ENCODE measurements at places on chromosomes 5 and 9. TPM values are rescaled to one million over a fixed set of nuclear protein-coding genes. Genes with fewer than 3 reads are reported as not detected.

Gene BAAT
- not detected for total RNA-seq

Gene OTP
- not detected for total RNA-seq

Gene ST6GALNAC6
- total RNA-seq = 44.8 TPM

Gene PCDHA5
- total RNA-seq = 0.17 TPM

Gene GAS1
- total RNA-seq = 1.4 TPM

DNA sequence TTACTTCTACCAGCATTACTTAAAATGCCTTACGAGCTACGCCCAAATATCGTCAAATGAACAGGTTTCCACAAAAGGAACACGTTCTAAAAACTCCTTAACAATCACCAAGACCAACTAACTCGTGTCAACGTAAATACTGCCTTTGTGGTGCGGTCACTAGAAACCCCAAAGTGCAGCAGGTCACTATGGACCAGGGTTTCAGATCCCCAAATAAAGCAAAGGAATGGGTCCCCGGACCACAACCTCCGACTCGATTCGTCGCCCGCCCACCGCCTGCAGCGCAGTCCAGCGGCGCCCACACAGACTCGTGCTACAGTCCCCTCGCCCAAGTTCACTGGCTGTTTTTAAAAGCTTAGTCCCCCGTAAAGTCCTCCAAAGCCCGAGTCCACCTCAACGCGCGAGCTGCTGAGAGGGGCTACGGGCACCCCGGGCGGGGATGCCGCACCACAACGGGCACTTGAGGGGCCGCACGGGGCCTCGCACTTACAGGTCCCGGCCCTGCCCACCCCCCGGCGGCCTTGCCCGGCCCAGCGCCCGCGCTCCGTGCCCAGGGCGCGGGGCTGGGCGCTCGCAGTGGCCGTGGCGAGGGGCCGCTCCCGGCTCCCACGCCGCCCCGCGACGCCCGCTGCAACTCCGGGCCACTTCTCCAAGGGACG, 1.1 kb downstream of the NFIB start:
- DNase-seq = peak; percentile 48

All from dermis blood vessel endothelial cell (primary cell).